ENCODE measurements at places on chromosomes 7 and 10.

- peak; percentile 67 for DNase-seq
Observed at GRCh38 chr10:44125879-44126278, 259.0 kb downstream of the CXCL12 start.

GRCh38 chr7:105637755-105638154 lies 56.5 kb upstream of the EFCAB10 start:
- DNase-seq, result no peak

DNA sequence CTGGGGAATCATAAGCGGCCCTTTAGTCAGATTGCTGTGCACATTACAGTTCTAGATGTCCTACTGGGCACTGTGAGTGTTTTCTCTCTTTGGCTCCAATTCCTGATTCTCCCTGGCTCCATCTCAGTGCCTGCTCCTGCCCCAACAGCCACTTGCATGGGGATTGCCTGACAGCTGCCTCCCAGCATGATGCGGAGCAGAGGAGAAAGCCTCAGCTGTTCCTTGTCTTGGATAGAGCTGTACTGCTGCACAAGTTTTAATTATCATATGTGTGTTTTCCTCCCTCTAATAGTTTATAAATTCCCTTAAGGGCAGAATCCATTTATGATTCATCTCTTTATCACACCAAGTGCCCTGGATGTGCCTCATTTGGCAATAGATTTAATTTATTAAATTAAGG lies 285.8 kb upstream of the COBL start:
- no peak for DNase-seq

- DNase-seq, result peak; percentile 29
Observed at GRCh38 chr10:12656518-12657142, 307.3 kb downstream of the CAMK1D start.

DNA sequence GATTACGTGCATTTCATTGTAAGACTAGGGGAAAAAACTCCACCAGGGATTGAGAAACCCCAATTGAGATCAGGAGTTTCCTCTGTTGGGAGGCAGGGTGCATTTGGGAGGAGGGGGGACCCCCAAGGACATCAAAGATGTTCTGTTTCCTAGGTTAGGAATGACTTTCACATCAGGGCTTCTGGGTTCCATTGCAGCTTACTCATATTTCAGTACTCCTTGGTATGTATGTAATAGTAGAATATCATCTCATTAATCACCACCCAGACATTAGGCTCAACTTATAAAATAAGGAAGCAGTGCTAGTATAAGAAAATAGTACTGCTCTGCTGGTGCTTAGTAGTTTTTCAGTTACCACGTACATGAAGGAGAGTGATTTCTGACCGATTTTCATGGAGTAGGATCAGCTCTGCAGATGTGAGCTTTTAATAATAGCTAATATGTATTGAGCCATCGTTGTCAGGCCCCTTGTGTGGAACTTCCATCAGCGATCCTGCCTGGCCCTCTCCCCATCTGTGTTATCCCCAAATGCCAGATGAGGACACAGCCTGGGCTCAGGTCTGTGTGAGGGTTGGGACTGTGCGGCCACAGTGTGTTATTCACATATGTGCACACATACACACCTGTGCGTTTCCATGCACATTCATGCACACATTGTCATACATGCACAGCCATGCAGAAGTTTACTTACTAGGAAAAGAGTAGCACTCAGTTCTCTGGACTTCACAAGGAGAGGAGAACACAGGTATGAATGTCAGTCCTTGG lies 23.5 kb downstream of the UPP1 start:
- no peak for DNase-seq

- DNase-seq, result no peak
Observed at GRCh38 chr10:126684171-126684745, 13.8 kb upstream of the C10orf90 start.

- no peak for DNase-seq
Observed at GRCh38 chr10:108147346-108147745, 982.8 kb upstream of the SORCS1 start.
